ENCODE measurements at places on chromosomes 1 and 21. TPM values are rescaled to one million over a fixed set of nuclear protein-coding genes. Genes with fewer than 3 reads are reported as not detected.
A peak's percentile ranks its signal among the peaks of the same experiment; 100 is the strongest.

The CLIC6 gene
- not detected for total RNA-seq

The LY9 gene
- total RNA-seq, result not detected

DNA sequence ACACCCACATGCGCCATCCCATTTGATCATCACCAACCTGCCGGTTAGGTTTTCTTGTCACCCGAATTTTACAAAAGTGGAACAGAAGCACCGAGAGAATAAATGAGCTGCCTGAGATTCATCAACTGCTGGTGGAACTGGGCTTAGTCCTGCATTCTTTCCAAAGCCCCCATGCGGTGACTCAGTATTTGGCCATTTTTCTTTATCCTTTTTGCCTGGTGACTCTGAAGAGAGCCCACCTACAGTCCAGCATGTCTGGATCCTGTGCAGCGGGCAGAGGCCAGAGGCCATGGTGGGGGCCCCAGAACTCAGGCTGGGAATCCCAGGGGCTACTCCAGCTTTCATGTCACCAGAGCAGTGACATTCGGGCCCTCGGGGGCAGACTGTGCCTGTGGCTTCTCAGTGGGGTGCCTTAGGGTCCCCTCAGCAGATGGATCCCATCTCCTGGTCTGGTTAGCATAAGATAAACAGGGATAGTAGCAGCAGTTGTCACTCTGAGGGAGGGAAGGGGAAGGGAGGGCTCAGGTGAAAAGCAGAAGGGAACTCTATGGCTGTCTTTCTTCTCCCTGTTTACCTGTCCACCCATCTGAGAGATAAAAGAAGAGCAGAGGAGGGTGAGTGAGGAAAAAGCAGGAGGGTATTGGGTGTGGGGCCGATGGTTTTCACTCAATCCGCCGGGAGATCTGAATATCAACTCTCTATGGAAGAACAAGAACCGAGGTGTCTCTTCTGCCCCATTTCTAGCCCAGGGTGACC, 63.2 kb downstream of the KIF26B start:
- DNase-seq, result no peak

DNA sequence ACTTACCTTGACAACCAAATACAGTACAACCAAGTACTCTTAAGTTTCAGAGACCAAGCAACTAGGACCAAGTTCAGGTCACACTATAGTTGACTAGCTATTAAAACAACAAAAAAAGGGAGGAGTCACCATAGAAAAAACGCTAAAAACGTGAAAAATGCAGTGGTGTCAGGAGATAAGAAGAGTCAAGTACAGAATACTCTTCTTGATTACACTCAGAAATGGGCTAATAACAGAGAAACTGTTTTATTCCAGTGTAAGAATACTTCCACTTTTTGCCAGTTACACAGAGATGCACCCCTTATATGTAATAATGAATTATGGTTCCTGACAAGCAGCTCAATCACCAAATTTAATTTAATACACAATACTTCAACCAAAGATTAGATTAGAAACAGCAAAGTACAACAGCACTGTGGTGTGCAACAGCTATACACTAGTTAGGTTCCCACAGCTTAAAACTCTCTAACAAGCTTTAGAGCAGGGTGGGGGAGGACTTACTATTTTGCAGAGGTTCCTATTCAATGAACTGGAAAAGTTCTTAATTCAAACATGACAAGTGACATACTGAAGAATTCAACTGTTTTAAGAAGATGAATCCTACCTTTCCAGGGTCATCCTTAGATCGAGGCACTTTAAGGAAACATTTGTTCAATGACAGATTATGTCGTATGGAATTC, 70.4 kb downstream of the FOXJ3 start:
- no peak for DNase-seq

GRCh38 chr1:231192620-231193163, 30.8 kb downstream of the TRIM67 start:
- peak; percentile 51 for DNase-seq

- DNase-seq, result no peak
These were observed 8.1 kb downstream of the PAQR7 start for GRCh38 chr1:25867210-25867991.

DNA sequence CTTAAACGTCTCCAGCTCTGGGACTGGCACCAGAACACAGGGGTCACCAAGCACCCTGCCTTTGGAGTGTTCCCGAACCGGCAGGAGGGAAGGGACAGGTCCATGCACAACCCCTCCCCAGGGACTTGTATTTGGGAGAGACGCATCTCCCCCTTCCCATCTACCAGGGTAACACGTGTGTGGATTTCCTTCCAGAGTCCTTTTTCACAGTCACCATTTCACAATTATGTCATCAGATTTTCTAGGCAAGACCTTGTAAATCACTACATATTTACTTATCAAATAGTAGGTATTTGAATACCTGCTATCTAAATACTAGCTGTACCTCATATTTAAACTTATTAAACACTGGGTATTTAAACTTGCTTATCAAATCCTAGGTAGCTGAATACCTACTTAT, 57.4 kb upstream of the AJAP1 start:
- no peak for DNase-seq

DNA sequence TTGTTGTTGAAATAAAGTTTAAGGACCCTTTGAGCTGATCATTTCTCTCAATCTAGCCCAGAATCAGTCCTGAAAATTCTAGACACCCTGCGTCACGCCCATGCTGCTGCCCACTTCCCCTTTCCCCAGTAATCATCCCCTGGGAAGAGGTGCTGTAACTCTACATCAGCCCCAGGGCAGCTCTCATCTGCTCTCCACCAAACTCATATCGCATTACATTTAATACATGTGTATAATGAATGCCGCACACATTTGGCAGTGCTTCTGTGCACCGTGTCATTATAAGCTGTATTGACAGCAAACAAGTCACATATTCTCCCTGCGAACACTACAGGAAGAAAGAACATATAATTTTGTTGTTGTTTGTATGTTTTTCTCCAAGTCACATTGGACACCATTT, 539.7 kb upstream of the DAB1 start:
- no peak for DNase-seq

GRCh38 chr1:243734308-243734695, 115.7 kb downstream of the AKT3 start:
- no peak for DNase-seq

- no peak for DNase-seq
These were observed 225.2 kb downstream of the LTN1 start for GRCh38 chr21:28767523-28767922.

DNA sequence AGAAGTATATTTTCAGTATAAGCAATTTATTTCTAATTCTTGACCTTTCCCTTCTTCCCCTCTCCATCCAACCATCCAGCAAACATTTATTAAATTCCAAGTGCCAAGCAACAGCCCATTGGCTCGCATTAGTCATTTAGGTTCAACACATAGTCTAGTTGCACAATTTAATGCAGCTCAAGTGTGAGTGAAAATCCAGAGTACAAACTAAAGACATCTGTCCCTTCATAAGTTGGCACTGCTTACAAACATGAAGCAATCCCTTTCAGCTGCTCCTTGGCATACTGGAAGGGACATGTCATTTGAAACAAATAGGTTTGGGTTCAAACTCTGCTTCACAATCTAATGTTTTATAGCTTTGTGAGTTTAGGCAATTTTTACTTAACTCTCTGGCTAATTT, 10.7 kb downstream of the CASQ2 start:
- no peak for DNase-seq

- no peak for DNase-seq
These were observed 14.3 kb downstream of the SETD4 start for GRCh38 chr21:36045993-36046392.

GRCh38 chr21:35019631-35020032, 29.5 kb downstream of the RUNX1 start:
- no peak for DNase-seq

GRCh38 chr1:56374026-56374974, 205.1 kb downstream of the PLPP3 start:
- no peak for DNase-seq

DNA sequence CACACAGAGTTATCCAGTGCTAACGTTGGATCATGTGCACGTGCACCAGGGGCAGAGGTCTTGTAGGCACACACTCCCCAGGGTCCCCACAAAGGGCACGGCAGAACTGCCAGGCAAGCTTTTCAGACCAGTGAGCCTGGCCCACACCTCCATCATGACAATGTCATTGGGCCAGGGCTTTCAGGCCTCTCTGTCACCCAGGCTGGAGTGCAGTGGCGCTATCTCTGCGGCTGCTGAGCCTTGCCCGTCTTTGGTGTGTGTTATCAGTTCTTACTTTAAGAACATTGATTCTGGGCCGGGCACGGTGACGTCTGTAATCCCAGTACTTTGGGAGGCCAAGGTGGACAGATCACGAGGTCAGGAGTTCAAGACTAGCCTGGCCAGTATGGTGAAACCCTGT, 44.2 kb downstream of the PKNOX1 start:
- DNase-seq, result no peak

DNA sequence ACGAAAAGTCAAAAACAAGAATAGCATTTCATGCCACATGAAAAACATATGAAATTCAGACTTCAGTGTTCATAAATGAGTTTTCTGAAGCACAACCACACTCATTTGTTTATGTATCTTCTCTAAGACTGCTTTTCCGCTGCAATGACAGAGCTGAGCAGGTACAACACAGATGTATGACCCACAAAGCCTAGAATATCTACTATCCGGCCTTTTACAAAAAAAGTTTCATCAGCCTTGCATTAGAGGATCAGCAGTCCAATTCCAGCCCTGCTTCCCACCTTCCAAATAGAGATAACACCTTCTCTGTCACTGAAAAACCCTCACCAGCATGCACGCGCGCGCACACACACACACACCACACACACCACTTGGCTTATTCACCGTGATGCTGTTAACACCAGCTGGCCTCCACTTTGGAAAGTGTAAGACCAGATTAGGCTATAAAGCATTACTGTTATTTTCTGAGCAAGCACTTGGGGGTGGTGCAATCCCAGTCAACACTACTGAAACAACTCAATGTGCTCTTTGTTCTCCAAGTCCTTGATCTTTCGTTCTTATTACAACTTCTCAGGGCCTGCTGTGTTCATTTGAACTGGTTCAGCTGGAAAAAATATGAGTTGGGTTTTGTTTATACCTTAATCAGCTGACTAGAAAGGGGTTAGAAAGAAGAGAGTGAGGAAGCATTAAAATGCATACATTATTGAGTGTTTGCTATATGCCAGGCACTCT, 90.0 kb downstream of the GLUL start:
- no peak for DNase-seq

DNA sequence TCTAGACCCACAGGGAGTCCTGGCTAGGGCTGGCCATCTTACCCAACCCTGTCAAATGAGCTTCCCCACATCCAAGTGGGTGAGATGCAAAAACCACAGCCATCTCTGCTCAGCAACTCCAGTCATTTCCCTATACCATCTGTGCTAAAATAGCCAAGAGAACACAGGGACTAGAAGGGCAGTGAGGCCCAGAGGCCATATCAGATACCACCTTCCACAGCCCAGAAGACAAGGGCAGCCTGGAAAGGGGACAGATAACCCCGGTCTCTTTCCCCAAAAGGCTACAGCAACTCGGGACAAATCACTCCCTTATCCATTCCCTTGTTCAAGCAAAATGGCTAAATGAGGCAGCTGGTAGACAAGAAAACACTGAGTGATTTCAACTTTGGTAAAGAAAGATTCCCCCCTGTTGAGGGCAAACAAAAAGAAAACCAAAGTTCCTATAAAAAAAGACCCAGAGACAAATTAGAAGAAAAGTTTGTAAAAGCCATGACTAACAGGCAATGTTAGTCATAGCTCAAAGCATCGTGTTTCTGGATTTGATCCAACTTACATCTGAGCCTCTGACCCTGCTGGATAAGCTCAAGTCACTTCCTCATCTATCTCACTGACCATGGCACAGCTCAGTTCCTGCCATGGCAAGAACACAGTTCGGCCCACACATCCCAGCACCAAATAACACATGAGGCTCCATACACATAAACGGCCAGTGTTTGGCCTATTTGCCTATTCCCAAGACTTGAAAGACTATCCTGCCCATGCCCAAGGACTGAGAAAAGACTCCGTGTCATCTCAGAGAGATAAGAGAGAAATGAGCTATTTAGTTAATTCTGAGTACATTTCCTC, 3.1 kb downstream of the LAMB3 start:
- peak; percentile 97 for DNase-seq

- peak; percentile 30 for DNase-seq
These were observed 472.7 kb downstream of the PTPRU start for GRCh38 chr1:29708796-29709703.

DNA sequence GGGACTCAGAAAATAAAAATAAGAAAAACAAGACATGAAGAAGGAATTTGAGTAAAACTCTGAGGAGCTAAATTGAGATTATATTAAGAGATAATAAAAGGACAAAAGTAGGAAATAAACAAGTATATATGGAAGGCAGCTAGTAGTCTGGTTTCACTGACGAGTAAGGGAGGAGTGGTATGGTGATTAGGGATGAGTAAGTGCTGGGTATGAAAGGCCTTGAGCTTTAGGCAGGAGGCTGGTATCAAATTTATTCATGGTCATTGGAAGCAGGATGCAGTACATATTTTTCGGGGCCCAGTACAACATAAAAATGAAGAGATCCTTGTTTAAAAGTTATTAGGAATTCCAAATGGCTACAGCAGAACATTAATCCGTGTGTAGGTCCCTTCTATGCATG, 789.7 kb upstream of the PRMT6 start:
- no peak for DNase-seq

DNA sequence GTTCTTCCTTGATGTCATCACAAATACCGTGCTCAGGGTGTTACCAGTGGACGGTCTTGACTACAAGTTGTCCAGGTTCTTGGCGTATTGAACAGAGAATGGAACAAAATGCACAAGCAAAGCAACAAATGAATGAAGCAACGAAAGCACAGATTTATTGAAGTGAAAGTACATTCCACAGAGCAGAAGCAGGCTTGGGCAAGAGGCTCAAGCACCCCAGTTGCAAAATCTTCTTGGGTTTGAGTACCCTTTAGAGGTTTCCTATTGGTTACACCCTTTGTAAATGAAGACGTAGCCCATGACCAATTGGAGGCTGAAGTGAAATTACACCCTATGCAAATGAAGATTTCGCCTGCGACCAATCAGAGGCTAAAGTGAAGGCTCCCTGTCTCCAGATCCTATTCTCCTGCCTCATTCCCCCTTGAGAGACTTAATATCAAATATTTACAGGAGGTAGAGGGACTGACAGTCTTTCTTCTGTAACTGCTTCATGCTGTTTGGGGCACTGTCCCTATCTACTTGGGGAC, 38.3 kb downstream of the YY1AP1 start:
- no peak for DNase-seq

- no peak for DNase-seq
These were observed 510.4 kb upstream of the ZP4 start for GRCh38 chr1:238401144-238401543.

DNA sequence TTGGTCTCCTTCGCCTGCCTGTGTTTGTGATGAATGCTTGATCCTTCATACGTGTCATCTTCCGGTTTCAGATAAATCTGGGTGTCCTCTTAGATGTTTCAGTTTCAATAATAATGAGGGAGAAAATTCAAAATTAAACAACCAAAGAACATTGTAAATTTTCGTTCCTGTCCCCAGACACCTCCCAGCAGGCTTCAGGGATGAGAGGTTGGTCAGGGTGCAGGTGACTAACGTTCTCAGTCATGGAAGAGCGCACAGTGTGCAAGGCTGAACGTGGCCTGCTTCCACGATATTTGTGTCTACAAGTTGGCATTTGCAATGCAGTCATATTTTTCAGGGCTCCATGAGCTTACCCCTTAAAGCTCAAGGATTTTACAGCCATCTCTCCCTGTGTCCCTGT, 147.1 kb upstream of the ARHGEF16 start:
- DNase-seq, result no peak
